Stimulated activated CD8-positive, alpha-beta memory T cell treated with anti-CD3 and anti-CD28 coated beads, Interleukin-4, amount 100 ng/mL, for 4 hours (primary cell): ENCODE measurements at places on chromosomes 11 and 22.

- DNase-seq = no peak
These were observed 17.8 kb downstream of the POU2AF1 start for GRCh38 chr11:111361052-111361801.

GRCh38 chr11:125315079-125315740 lies 150.7 kb downstream of the PKNOX2 start:
- no peak for DNase-seq

- no peak for DNase-seq
These were observed 176.3 kb upstream of the TMEM45B start for GRCh38 chr11:129639300-129639699.

GRCh38 chr22:36027935-36028645 lies 534 bp downstream of the RBFOX2 start:
- DNase-seq = no peak

DNA sequence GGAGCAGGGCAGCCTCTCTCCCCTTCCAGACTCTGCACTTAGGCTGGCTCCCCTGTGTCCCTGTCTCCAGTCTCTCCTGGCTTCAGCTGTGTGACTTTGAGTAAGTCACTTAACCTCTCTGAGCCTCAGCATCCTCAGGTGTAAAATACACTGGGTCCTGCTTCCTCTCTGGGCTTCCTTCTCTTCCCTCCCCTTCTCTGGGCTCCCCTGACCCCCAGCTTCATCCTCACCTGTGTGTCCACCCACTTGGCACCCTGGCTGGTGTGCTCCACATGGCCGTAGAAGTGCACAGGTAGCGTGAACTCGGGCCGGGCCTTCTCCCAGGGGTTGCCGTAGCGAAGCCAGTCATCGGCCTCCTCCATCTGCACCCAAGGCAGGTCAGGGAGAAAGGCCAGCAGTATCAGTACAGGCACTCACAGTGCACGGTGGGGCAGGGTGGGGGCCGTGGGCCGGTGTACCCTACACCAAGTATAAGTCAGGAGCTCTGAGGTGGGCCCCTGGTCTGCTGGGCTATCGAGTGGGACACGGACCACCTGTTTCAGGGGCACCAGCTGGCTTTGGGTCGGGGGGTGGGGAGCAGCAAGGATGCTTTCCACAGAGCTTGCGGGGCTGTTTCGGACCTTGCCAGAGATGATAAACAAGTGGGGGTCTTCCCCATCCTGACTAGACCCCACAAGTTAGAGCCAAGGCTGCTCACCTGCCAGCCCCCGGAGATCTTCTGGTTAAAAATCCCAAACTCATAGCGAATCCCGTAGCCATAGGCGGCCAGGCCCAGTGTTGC lies 2.0 kb downstream of the PYGM start:
- DNase-seq = no peak

DNA sequence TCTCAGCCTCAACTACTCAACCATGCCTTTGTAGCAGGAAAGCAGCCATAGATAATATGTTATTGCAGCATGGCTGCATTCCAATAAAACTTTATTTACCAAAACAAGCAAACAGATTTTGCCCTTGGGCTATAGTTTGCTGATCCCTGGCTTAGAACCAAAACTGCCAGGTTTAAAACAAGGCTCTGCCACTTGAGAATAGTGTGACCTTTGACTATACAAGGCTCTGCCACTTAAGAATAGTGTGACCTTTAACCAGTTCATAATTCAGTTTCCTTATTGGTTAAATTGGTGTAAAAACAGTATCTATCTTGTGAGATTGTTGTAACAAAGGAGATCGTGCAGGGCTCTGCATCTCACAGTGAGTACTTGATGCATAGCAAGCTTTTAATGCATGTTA lies 217.3 kb upstream of the MTNR1B start:
- DNase-seq = no peak

DNA sequence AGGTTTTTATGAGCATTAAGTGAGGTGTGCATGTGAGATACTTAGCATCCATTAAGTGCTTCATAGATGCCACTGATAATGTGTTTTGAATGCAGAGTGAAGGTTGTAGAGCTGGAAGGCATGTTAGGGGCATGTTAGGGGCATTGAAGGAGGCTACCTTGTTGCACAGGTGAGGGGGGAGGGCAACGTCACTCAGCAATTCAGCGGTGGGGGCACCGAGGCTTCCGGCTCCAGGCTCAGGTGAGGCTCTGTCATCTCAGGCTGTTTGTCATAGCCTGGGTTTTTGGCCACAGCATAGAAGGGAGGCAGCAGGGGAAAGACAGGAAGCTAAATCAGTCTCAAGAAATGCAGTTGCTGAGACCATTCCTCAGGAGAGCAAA lies 299.0 kb downstream of the NTM start:
- DNase-seq = no peak

DNA sequence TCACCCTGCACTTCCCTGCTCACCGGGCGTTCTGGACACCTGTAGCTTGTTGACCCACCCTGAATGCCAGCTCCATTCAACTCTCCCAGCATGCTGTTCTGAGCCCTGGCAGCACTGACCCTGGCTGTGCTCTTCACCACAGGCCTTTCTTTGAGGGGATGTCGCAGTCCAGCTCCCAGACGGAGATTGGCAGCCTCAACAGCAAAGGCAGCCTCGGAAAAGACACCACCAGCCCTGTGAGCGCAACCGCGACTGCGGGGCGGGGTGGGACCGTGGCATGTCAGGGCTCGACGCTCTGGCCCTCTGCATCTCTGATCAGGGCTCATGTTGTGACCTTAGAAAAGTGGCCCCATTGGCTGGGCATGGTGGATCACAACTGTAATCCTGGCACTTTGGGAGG lies 47.4 kb upstream of the RAB1B start:
- DNase-seq = no peak

DNA sequence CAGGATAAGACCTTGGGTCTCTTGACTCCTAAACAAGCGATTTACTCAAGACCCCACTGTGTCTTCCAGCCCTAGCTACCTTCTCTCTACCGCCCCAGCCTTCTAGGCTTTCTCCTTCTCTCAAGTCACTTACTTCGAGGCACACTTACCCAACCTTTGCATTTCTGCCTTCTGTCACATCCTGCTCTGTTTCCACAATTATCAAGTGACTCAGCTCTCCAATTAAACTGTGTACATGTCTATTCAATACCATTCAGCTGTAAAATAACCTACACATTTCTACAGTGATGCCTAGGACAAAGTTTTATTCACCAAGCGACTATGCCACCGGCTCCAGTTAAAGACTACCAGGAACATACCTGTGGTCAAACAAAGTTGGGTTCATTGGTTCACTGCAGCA lies 69.0 kb downstream of the LARGE1 start:
- DNase-seq = no peak

GRCh38 chr11:61797263-61797944 lies 4.7 kb downstream of the FEN1 start:
- peak; percentile 35 for DNase-seq

- no peak for DNase-seq
These were observed 49.9 kb downstream of the TRAF6 start for GRCh38 chr11:36460220-36460619.

DNA sequence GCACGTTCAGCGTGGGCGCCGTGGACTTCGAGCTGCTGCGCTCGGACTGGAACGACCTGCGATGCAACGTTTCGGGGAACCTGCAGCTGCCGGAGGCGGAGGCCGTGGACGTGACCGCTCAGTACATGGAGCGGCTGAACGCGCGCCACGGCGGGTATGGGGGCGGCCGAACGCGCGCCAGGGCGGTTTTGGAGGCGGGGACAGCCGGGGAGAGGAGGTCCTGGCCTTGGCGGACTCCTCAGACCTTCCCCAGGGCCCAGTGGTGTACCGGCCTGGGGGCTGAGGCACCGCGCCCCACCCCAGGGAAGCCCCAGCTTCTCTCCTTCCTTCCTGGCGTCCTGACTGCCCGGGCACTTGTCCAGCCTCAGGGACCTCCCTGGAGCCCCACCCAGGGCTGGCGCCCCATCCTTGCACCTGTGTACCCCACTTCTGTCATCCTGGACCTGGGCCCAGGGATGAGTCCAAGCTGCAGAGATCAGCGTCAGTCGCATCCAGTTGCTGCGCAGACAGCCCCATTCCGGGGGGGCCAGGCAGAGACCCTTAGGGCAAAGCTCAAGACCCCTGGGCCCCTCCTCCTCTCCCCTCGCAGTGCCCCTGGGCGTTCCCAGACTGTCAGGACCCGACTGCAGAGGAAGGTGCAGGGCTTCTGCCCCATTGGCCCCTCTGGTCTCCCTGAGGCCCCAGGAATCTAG lies 8.0 kb downstream of the B4GALNT4 start:
- DNase-seq = no peak

DNA sequence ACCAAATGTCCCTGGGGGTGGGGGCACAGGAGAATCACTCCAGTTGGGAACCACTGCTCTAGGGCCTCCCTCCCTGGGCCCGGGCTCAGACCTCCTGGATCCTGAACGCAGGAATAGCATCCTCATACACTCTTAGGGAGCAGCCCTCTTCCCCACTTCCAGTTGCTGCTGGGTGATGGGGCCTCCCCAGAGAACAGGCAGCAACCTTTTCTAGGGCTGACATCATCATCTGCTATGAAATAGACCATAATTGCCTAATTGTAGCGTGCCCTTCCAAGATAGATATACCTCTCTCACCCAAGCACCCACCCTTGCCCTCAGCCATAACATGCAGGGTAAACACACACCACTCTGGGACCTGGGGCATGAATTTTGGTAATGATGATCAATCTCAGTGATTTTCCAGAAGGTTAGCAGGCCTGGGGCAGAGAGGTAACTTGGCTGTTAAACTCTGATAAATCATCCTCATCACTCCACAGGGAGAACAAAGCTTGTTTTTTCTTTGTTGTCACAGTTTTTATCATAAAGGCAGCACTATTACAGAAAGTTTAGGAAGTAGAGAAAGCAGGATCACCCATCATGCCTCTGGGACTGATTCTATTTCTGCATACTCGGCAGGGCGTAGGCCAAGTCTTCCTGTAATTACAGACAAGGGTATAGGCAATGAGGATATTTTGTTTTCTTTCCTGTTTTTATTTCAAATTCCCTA lies 88.3 kb upstream of the PRDM11 start:
- no peak for DNase-seq
